Stimulated activated CD4-positive, alpha-beta T cell treated with anti-CD3 and anti-CD28 coated beads, Interleukin-4, amount 100 ng/mL, for 24 hours (primary cell): ENCODE measurements at places on chromosomes 4 and X.
A peak's percentile ranks its signal among the peaks of the same experiment; 100 is the strongest.

GRCh38 chrX:45851434-45851991 lies 650.8 kb upstream of the DIPK2B start:
- peak; percentile 64 for DNase-seq

DNA sequence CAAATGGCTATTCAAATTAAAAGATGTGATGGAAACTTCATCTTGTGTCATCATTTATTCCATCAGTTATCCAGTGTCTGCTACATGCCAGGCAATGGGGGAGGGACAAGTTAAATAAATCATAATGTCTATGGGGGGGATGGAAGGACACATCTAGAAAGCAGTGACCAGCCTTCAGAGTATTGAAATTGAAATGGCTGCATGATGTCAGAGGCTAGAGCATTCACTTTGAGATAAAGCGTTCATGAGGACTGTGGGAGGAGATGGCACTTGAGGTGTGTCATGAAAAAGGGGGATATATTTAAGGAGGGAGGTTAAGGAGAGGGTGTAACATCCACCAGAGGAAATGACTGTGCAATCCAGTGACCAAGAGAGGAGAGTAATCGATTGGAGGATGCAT lies 50.6 kb downstream of the SLIT2 start:
- no peak for DNase-seq

- DNase-seq, result no peak
These were observed 3.1 kb downstream of the ZNF827 start for GRCh38 chr4:145935253-145936141.

DNA sequence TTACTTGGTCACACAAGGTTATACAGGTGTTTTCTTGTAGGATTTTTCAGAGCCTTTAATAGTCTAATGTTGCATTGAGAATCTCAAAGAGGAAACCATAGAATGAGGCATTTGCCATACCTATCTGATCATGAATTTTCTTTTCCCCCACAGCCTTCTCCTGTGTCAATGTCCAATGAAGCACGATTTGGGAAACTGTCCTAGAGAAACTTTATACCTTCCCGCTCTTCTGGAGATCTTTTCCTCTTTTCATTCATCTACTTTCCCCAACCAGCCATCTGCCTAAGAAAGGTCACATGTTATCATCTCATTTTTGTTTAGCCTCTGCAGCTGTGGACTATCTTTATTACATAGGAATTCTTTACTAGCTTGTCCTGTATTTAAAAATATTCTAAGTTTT lies 19.9 kb downstream of the VSIG4 start:
- DNase-seq, result no peak

DNA sequence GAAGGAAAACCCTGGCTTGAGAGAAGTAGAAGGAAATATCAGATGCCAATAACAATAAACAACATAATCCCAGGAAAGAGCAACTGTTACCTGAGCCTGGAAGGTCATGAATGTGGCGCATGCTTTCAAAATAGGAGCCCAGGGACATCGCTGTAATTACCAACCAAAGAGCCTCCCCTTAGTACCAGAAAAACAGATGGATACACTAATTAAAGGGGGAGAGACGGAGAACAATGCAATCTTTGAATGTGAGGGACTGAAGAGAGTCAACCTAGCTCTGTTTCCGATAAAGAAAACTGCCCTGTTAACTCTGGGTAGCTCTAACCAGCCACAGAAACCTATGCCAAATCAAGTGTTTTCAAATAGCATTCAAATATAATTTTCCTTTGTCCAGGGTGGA lies 161.4 kb downstream of the ENOX2 start:
- no peak for DNase-seq

DNA sequence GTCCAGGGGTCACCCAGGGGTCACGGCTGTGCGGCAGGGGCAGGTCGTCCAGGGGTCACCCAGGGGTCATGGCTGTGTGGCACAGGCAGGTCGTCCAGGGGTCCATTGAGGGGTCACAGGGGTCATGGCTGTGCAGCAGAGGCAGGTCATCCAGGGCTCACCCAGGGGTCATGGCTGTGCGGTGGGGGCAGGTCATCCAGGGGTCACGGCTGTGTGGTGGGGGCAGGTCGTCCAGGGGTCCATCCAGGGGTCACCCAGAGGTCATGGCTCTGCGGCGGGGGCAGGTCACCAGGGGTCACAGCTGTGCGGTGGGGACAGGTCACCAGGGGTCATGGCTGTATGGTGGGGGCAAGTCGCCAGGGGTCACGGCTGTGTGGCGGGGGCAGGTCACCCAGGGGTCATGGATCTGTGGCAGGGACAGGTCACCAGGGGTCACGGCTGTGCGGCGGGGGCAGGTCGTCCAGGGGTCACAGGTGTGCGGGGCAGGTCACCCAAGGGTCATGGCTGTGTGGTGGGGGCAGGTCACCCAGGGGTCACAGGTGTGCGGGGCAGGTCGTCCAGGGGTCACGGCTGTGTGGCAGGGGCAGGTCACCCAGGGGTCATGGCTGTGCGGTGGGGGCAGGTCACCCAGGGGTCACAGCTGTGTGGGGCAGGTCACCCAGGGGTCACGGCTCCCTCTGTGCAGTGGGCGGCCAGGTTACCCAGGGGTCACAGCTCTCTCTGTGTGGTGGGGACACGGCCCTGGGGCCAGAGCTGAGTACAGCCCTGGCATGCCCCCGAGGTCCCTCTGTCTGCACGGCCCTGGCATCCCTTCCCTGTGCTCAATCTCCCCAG lies 16.0 kb downstream of the ATP5ME start:
- no peak for DNase-seq

DNA sequence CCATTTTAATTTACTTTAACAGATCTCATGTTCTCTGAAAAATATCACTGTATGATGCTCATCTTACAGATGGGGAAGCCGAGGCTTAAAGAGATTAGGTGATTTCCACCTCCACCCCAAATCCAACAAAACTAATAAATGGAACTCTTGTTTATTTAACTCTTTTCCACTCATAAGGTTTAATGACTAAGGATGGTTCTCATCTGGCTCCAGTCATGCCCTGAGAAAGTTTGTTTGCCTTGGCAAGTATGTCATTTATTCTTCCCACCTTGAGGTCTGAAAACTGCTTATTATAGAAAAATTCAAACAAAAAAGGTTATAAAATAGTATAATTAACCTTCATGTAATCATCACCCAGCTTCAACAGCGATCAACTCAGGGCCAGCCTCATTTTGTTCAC lies 56.3 kb downstream of the PPEF2 start:
- DNase-seq, result no peak

GRCh38 chr4:1658581-1658980 lies 25.5 kb downstream of the FAM53A start:
- DNase-seq, result no peak

DNA sequence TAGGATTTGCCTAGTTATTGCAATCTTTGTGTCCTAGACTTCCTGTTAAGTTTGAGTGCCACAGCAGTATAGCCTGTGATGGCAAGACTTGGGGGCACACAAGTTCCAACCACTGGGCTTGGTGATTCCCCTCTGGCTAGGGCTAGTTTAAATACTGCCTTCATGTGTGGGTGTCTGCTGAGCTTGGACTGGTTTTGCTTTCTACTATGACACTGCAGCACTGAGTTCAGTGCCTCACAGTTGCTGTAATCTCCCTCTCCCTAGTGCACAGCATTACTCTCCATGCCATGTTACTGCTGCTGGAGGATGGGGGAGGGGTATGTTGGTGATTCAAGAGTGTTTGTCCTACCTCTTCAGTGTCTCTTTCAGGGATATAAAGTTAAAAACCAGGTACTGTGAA lies 379.6 kb downstream of the IL15 start:
- no peak for DNase-seq

DNA sequence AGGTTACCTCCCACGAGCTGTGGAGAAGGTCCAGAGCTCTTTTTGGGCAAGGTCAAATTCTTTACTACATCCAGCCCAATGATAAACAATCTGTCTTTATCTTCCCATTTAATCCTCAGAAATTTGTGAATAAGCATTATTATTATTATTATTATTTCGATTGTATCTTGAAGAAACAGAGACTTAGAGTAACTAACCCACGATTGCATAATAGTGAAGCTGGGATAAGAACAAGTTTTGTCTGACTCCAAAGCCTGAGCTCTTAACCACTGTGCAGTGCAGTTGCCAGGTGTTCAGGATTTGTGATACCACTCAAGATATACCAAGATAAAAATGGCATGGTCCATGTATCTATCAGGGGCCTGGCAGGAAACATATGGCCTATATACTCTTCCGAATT lies 166.5 kb upstream of the LDB2 start:
- DNase-seq, result no peak
